Stimulated activated CD4-positive, alpha-beta T cell treated with anti-CD3 and anti-CD28 coated beads, Interleukin-15, amount 100 ng/mL, for 48 hours (primary cell): ENCODE measurements at places on chromosomes 3 and 15.
A peak's percentile ranks its signal among the peaks of the same experiment; 100 is the strongest.

- peak; percentile 15 for DNase-seq
Measured at GRCh38 chr15:60044636-60045270, 40.6 kb downstream of the FOXB1 start.

DNA sequence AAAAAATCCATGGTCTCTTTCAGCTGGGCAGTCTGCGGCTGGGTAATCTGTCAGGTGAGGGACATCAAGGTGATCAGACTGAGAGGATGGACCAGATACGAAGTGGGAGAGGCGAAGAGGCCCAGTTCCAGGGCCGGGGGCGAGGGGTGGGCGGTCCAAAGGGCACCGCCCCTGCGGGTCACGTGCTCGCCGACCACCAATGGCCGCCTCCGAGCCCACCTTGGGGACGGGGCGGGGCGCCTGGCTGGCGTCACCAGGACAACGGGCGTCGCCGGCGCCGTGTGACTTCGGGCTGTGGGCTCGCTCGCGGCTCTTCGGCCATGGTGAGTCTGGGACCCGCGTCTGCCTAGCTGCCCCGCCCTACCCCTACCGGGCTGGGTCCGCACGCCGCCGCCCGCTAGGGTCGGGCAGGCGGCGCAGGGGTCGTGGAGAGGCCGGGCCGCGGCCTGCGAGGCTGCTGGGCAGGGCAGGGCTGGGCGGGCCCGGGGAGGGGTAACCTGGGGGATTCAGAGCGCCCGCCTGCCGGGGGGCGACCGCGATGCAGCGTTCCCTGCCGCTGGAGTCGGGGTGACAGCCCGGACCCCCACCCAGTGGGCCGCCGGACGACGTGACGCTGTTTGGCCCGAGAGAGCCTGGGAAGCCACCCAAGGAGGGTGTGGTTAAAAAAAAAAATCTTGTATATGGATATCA, at the start of gene FBXL2:
Gene FBXL2 (plus strand): TSS at position 250 of the 690 bp plus-strand sequence. CDS start 71 bp downstream, at position 321.
- DNase-seq, result peak; percentile 16

GRCh38 chr15:27665002-27665401, 434.1 kb downstream of the OCA2 start:
- DNase-seq, result no peak

GRCh38 chr3:100044369-100044768, 69.9 kb downstream of the FILIP1L start:
- no peak for DNase-seq

DNA sequence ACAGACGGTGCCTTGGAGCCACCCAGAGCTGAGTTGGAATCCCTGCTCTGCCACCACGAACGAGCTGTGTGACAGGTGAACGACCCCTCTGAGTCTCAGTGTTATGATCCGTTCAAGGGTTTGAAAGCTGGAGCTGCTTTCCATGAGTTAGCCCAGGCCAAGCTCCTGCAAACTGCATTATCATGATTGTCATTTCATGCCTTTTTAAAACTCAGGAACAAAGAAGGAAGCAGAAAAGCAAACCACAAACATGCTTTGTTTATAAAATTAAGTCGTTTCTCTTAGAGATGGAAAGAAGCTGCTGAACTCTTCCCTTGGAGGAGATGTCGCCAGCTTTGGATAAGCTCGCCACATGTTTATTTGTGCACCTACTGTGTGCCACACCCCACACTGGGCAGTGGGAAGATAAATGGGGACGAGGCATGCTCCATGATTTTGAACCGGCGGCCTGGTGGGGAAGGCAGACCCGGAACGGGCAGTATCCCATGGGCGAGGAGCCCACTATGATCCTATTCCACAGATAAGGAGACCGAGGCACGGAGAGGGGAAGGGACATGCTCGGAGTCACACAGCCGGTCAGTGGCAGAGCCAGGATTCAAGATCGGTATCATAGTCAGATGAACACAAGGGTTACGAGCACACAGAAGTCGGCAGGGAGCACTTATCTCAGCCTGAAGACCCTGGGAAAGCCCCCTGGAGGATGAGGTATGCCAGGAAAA, 15.9 kb downstream of the HRH1 start:
- no peak for DNase-seq

DNA sequence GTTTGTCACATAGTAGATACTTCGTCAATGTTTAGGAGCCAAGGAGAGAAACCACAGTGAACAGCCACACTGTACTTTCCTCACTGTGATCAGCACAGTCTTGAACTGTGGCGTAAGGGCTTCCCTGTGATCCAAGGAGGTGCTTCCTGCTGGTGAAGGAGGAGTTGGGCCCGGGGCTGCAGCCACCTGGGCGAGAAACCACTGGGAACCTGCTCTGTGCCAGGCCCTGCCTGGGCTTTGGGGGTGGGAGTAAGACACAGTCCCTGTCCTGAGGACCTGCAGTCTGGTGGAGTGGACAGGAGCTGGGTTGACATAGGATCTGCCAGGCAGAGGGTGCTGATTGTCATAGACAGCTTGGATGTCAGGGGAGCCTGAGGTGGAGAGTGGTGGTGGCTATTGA, 60.5 kb upstream of the MRPS22 start:
- DNase-seq, result no peak

GRCh38 chr3:177459401-177459800, 262.1 kb upstream of the TBL1XR1 start:
- no peak for DNase-seq

DNA sequence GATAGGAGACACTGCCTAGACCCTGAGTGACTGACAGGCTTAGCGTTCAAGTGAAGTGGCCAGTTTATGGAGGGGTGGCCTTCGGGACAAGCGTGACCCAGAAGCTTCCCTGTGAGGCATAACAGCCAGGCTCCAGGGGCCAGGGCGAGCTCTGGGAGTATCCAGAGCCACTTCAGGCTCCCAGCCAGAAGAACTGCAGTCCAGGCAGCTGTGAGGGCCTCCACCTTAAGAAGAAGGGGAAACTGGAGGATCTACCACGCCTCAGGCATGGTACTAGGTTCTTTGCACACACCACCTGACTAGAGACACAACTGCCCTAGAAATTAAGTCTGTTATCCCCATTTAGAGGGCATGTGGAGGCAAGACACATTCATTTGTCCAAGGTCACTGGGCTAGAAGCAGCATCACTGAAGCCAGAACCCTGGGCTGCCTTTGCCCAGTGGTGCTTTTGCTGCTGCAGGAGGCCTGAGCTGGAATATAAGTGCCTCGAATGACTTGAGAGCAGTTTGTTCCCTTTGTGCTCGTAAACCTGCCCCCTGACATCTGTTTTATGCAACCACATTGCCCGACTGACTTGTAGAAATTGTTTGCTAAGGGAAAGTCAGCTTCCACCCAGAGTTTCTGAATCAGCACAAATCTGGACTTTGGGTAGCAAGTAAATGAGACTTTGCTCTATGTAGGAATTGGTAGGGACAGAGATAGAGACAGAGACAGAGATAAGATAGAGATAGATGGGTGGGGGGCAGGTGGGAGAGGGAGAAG, 23.3 kb downstream of the RASGRF1 start:
- DNase-seq, result no peak

DNA sequence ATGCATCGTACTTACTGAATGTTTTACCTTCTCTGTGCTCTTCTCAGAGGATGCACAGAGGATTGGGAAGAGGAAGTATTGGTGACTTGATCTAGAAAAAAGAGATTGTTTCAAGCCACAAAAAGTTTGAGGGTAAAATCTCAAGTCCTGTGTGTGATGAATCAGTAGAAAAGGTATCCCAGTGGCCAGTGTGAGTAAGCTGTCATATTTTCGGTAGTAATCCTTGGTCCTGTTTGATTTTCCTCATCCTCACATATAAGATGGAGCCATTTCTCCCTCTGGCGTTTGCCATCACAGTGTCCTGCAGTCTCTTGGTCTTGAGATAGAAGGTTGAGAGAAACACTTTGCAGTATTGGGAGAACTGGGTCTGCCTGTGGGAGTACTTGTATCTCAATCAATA, 166.8 kb downstream of the LPP start:
- no peak for DNase-seq

DNA sequence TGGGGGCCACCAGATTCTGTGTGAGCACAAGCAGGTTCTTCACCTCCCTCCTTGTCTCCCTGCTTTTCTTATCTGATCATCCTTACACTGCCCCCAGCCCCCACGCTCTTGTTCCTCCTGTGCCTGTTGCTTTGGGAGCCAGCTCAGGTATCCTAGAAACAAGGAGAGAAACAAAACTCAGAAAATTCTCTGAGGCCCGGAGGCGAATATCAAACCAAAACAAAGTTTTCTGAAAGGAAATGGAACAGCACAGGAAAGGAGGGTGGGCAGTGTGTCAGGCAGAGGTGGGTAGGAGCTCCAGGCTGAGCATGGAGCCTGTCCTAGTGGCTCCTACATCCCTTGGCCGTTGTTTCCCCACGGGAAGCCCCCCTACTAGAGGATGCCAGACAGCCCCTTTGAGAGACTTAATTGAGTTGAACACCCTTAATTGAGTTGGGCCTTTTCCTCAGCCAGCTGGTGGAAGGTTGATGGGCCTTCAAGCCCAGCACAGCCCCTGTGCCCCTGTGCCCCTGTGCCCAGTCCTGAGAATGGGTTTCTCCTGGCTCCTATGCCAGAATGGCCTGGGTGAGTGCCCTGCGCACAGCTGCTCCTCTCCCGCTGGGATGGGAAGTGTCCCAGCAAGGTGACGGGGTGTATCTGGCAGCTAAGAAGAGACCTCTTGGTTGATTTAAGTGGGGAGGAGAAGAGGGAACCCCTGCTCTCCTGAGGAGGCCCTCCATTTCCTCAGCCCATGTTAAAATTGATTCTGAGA, 22.8 kb upstream of the JMJD7 start:
- no peak for DNase-seq
